Activated T-helper 2 cell treated with anti-CD3 and anti-CD28 coated beads, Interferon-gamma antibody, Interleukin-2, Interleukin-4, amounts not matched to agents 10 μg/mL and 5 μg/mL and 100 μg/mL, durations not matched to agents 14 hours and 24 hours and 36 hours (primary cell): ENCODE measurements at places on chromosomes 13 and 19. TPM values are rescaled to one million over a fixed set of nuclear protein-coding genes. Genes with fewer than 3 reads are reported as not detected.
A peak's percentile ranks its signal among the peaks of the same experiment; 100 is the strongest.

- peaks cover 3% of the 10 kb centered on the region for H3K36me3 ChIP-seq
- peaks cover 14% of the 10 kb centered on the region for H3K27me3 ChIP-seq
- DNase-seq = no peak
- H3K4me3 ChIP-seq = peak overlapping the region; percentile 95
- H3K4me1 ChIP-seq = peaks cover 24% of the 10 kb centered on the region
- H3K27ac ChIP-seq = peak overlapping the region; percentile 98
These were observed 603 bp downstream of the ZC3H13 start for GRCh38 chr13:46051968-46052318.

DNA sequence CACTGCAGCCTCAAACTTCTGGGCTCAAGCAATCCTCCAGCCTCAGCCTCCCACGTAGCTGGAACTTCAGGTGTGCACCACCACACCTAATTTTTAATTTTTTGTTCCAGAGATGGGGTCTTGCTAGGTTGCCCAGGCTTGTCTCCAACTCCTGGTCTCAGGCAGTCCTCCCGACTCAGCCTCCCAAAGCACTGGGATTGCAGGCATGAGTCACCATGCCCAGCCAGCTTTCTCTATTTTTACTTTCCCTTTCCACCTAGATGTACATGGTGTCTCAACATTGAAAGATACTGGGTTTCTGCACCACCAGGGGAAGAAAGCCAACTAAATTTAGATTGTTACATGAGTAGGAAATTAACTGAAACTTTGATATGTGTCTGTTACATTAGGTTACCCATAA is 13.8 kb upstream of the ZNF846 start:
- no peaks in the 10 kb centered on the region for H3K27me3 ChIP-seq
- DNase-seq = no peak
- peaks cover 3% of the 10 kb centered on the region for H3K36me3 ChIP-seq
- H3K4me1 ChIP-seq = peaks cover 16% of the 10 kb centered on the region
- H3K4me3 ChIP-seq = no peak overlapping the region
- no peak overlapping the region for H3K27ac ChIP-seq

GRCh38 chr13:61036715-61037114 is 378.9 kb downstream of the PCDH20 start:
- no peaks in the 10 kb centered on the region for H3K27me3 ChIP-seq
- H3K4me3 ChIP-seq = no peak overlapping the region
- H3K36me3 ChIP-seq = no peaks in the 10 kb centered on the region

- H3K36me3 ChIP-seq = no peaks in the 10 kb centered on the region
- H3K27ac ChIP-seq = no peak overlapping the region
- no peaks in the 10 kb centered on the region for H3K4me1 ChIP-seq
These were observed 255.8 kb upstream of the DACH1 start for GRCh38 chr13:72122661-72123255.

The ADAMTSL5 gene
- total RNA-seq = 4.9 and 6.4 TPM in 2 replicates

The IGFL1 gene
- not detected in 2 replicates for total RNA-seq

DNA sequence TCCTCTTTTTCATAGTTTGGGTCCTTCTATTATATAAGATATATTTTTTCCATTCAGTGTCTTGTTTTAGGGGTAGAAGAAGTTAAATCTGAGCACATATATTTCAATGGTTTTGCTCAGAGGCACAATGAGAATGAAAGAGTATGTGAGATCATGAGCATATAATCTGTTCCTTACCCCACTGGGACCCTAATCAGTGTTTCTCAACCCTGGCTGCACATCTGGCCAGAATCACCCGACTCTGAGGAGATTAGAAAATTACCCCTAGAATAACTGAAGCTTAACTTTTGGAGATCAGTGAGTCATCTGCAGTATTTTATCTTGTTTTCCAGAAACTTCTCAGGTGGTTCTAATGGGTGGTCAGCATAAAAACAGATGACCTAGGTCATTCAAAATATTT is 782 bp downstream of the CYSLTR2 start:
- no peak overlapping the region for H3K27ac ChIP-seq
- H3K27me3 ChIP-seq = no peaks in the 10 kb centered on the region
- H3K36me3 ChIP-seq = no peaks in the 10 kb centered on the region
- peak overlapping the region; percentile 79 for H3K4me3 ChIP-seq

The CEACAM20 gene
- not detected in 2 replicates for total RNA-seq

DNA sequence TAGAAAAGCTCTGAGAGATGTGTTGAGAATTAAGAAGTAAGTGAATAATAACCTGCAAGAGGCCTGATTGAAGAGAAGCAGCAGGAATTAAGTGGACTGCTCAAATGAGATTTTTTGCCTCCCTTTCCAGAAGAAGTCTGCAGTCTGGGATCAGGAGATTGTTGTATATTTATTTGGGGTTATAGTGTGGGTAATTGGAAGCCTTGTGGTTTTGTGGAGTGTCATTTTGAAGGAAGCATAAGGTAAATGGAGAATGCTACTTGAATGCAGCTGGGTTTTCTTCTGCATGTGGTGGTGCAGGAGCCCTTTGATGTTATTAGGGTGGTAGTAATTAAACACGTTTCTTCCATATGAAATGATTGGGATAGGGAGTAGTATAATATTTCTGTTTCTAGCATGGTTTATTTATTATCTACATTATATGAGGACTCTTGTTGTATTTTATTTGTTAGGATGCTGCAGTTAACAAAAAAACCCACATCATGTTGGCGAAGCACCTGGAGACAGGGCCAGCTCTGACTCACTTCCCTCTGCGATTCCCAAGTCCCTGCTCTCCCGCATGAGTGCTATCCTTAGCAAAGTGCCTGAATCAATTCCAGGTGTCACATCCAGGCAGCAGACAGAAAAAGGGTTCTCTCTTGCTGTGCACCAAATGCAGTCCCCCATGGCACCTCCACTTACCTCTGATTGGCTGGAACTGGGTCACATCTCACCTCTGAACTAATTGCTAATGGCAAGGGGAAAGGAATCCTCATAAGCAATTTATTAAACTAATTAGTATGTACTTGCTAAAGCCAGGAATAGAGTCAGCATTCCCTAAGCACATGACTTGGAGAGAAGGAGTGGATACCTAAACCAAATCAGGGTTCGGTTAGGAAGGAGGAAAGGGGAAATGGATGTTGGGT is 54.8 kb downstream of the DGKH start:
- DNase-seq = no peak
- H3K27me3 ChIP-seq = no peaks in the 10 kb centered on the region
- no peak overlapping the region for H3K4me3 ChIP-seq
- no peak overlapping the region for H3K27ac ChIP-seq
- H3K36me3 ChIP-seq = no peaks in the 10 kb centered on the region

- no peak overlapping the region for H3K27ac ChIP-seq
- no peak overlapping the region for H3K4me3 ChIP-seq
- DNase-seq = no peak
- H3K36me3 ChIP-seq = no peaks in the 10 kb centered on the region
These were observed 31.2 kb downstream of the CBY2 start for GRCh38 chr13:45733361-45733760.

The F10 gene
- not detected in 2 replicates for total RNA-seq

The NKPD1 gene
- total RNA-seq = 0.07 and 0.09 TPM in 2 replicates

The PTH2 gene
- not detected in 2 replicates for total RNA-seq

The FOSB gene
- 10.2 and 10.9 TPM in 2 replicates for total RNA-seq

- no peak for DNase-seq
- peak overlapping the region; percentile 85 for H3K27ac ChIP-seq
- H3K27me3 ChIP-seq = no peaks in the 10 kb centered on the region
- H3K4me3 ChIP-seq = peak overlapping the region; percentile 92
These were observed 345 bp downstream of the ZNF257 start for GRCh38 chr19:22052644-22053013.

DNA sequence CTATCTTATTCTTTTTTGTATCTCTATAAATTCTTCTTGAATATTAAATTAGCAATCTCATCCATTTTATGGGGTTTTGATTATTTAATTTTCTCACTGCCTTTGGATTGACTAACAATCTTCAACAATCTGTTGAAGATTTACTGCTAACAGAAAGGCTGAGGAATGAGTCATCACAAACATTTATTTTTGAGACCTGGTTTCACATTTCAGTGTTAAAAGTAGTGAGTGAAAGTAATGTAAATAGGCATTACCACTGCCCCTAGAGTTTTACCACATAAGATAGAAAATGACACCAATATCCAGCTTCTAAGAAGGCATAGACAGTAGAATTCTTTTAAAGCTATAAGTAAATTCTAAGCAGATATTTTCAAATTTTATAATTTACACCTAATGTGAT is 472.8 kb downstream of the OLFM4 start:
- H3K4me3 ChIP-seq = no peak overlapping the region
- H3K27ac ChIP-seq = no peak overlapping the region
- DNase-seq = no peak
- H3K4me1 ChIP-seq = no peaks in the 10 kb centered on the region
- no peaks in the 10 kb centered on the region for H3K27me3 ChIP-seq

The MCF2L gene
- 0.23 TPM in 1 of 2 replicates, not detected in the other for total RNA-seq

The FUT6 gene
- total RNA-seq = not detected in 2 replicates

- no peak overlapping the region for H3K27ac ChIP-seq
- no peaks in the 10 kb centered on the region for H3K36me3 ChIP-seq
- no peak for DNase-seq
- H3K27me3 ChIP-seq = peaks cover 41% of the 10 kb centered on the region
- no peaks in the 10 kb centered on the region for H3K4me1 ChIP-seq
These were observed 2.3 kb upstream of the FBN3 start for GRCh38 chr19:8151767-8152035.

DNA sequence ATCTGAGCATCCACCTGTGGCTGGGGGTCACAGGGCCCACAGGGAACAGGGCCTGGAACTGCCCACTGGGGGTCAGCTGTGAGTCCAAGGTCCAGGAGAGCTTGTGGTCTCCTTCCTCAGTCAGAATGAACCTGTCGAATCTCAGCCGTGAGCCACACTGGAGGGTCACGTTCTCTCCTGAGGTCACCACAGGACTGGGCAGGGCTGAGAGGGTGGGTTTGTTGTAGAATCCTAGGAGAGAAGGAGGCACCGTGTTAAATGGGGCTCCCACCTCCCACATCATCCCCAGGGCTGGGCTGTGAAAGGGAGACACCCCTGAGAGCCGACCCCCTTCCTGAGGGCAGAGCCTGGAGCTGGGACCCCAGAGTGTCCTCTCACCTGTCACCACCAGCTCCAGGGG is 1.5 kb downstream of the LILRA5 start:
- H3K27me3 ChIP-seq = peaks cover 16% of the 10 kb centered on the region
- peaks cover 3% of the 10 kb centered on the region for H3K4me1 ChIP-seq
- no peak overlapping the region for H3K4me3 ChIP-seq
- H3K36me3 ChIP-seq = no peaks in the 10 kb centered on the region
- DNase-seq = no peak

The ZNF296 gene
- total RNA-seq = 3.9 and 5.8 TPM in 2 replicates

DNA sequence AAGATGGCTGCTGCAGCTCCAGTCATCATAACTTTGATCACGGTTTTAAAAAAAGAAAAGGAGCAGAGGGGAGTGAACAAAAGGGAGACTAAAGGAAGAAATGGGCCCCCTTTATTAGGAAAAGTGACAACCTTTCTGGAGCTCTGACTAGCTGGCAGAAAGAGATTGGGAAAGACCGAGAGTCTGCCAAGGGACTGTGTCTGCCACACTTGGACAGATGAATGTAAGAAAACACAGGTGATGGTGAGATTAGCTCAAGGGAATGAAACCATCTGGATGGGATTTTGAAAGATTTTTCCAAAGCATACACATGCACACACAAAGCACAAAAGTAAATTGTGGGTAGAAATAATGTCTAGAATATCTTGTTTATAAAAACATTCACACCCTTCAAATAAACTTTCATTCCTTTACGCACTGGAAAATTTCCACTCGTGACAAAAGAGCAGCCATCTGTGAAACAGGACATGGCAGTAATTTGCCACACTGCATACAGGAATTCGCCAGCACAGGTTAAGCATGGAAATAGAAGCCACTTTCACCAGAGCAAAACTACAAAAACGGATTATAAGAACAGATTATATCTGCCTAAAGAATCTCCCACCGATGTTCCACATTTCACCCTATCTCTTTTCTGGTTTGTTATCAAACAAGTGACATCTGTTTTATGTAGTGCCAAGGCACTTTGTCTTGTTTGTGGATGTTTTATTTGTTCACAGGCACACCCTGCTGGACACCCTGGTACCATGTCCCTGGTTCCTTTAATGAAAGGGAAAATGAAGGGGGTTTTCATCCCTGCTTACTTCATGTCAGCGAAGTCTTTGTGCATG is 819.5 kb downstream of the DIAPH3 start:
- no peak overlapping the region for H3K4me3 ChIP-seq
- H3K36me3 ChIP-seq = no peaks in the 10 kb centered on the region
- no peak for DNase-seq
- no peaks in the 10 kb centered on the region for H3K27me3 ChIP-seq

The HSPB6 gene
- 0.14 and 0.21 TPM in 2 replicates for total RNA-seq

- no peaks in the 10 kb centered on the region for H3K36me3 ChIP-seq
- peaks cover 6% of the 10 kb centered on the region for H3K27me3 ChIP-seq
- no peak overlapping the region for H3K4me3 ChIP-seq
- H3K4me1 ChIP-seq = no peaks in the 10 kb centered on the region
These were observed 3.5 kb downstream of the ELANE start for GRCh38 chr19:855566-856120.

GRCh38 chr13:30615481-30615865 is 2.2 kb upstream of the USPL1 start:
- H3K36me3 ChIP-seq = peaks cover 3% of the 10 kb centered on the region
- H3K27me3 ChIP-seq = no peaks in the 10 kb centered on the region
- H3K4me1 ChIP-seq = peaks cover 19% of the 10 kb centered on the region
- H3K27ac ChIP-seq = peak overlapping the region; percentile 52
- no peak for DNase-seq
- no peak overlapping the region for H3K4me3 ChIP-seq

The CD37 gene
- 141 TPM in 2 replicates for total RNA-seq

GRCh38 chr19:29285187-29285687 is 72.3 kb upstream of the UQCRFS1 start:
- no peak overlapping the region for H3K27ac ChIP-seq
- no peaks in the 10 kb centered on the region for H3K36me3 ChIP-seq
- H3K27me3 ChIP-seq = peaks cover 27% of the 10 kb centered on the region
- no peak overlapping the region for H3K4me3 ChIP-seq

- H3K27me3 ChIP-seq = no peaks in the 10 kb centered on the region
- DNase-seq = no peak
- no peak overlapping the region for H3K4me3 ChIP-seq
These were observed 676.7 kb downstream of the PCDH9 start for GRCh38 chr13:66553391-66553790.

DNA sequence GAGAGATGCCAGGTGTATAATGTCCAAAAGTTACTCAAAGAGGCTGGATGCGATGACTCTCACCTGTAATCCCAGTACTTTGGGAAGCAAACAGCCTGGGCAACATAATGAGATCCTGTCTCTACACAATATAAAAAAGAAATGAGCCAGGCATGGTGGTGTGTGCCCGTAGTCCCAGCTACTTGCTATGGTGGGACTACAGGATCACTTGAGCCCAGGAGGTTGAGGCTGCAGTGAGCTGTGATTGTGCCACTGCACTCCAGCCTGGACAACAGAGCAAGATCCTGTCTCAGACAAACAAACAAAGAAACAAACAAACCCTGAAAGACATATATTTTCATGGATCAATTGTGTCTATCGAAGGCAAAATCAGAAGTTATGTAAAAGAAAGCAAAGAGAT is 54.3 kb upstream of the CYP2B6 start:
- H3K4me1 ChIP-seq = no peaks in the 10 kb centered on the region
- H3K27ac ChIP-seq = no peak overlapping the region
- DNase-seq = no peak
- no peak overlapping the region for H3K4me3 ChIP-seq
- no peaks in the 10 kb centered on the region for H3K36me3 ChIP-seq
- peaks cover 17% of the 10 kb centered on the region for H3K27me3 ChIP-seq

The ERICH4 gene
- not detected in 2 replicates for total RNA-seq
